ENCODE measurements at places on chromosomes 13 and 19.

- DNase-seq = no peak
Observed at GRCh38 chr13:75366380-75367280, 115.3 kb downstream of the TBC1D4 start.

GRCh38 chr13:76715621-76716020, 170.6 kb downstream of the KCTD12 start:
- no peak for DNase-seq

GRCh38 chr19:45340232-45340898, at the start of gene KLC3:
TSS of gene KLC3 (plus strand) at chr19:45340750. CDS start at chr19:45345542, 4,792 bp downstream.
- DNase-seq = no peak

DNA sequence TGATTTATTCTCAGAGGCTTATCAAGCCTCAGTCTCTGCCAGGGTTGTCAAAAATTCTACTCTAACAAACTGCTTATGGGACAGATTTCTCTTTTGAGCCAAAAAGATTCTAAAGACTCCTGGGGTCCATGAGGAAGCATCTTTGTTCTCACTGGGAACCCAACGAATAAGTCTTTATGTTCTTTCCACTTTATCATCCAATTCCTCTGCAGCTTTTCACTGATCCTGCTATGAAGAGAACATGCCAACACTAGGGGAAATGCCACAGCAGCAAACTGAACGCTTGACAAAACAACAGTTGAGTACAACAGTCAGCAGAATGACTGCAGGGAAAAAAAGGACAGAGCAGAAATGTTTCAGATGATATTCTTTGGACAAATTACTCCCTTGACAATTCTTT, 22.2 kb downstream of the DCLK1 start:
- DNase-seq = no peak

DNA sequence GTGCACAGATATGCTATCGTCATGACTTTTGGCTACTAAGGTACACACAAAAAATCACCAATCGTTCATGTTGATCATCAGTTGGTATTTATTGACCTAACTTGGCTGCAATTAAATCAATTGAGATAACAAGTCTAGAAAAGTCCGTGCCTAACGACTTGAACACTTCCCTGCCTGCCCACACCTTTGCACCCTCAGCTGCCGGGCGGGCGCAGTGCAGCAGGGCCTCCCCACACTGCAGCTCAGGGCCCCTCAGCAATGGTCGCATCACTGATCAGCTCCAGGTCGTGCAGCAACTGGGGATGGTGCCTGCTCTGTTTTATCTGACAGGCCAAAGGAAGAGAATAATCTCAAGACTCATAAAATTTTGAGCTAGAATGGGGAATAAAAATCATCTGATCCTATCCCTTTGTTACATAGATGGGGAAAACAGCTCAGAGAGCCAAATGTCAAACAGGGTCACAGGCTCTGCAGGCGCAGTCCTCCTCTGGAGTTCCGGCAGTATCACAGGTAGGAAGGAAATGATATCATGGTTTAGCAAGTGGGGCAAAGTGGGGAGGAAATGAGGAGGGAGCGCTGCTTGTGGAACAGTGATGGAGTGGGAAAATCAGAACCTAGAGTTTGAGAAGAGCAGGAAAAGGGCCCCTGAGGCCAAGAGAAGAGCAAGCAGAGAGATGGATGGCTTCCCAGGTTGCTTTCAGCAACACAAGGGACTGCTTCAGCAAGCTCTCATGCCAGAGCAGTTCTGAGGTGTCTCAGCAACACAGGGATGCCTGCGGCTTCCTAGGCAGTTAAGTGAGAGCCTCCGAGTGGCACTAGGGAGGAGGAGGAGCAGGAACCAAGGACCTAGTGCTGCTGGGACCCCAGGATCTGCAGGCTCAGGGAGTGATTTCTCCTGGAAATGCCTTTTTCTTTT, 57.5 kb downstream of the SLC7A1 start:
- no peak for DNase-seq

- DNase-seq = no peak
Observed at GRCh38 chr13:74927823-74928222, 554.1 kb downstream of the TBC1D4 start.

DNA sequence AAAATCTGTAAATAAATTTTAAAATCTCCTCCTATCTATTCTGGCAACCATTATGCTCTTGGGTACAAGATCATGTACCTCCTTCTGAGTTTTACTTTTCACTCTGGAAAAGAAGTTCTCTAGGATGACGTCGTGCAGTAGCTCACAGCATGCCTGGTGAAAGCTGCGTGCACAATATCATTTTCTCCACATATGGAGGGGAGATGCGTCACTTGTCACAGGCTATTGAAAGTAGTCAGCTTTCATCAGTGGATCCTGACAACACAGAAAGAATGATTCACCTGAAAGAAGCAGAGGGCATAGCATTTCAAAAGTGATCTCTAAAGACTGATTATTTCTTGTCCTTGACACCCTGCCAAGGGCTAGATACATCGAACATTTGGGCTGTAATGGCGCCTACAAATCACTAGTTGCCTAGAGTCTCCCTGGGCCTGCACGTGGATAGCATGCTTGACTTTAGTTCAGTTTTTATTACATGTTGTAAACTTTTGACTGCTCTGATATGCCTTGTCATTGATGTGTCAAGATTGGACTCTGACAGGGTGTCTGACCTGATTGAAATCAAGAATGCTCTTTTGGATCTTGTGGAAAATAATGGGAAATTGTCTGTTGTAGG, 1365.6 kb downstream of the OLFM4 start:
- DNase-seq = no peak

- no peak for DNase-seq
Observed at GRCh38 chr13:44969551-44970484, 19.5 kb downstream of the NUFIP1 start.

- DNase-seq = no peak
Observed at GRCh38 chr19:44303976-44304568, 753 bp downstream of the ZNF235 start.

DNA sequence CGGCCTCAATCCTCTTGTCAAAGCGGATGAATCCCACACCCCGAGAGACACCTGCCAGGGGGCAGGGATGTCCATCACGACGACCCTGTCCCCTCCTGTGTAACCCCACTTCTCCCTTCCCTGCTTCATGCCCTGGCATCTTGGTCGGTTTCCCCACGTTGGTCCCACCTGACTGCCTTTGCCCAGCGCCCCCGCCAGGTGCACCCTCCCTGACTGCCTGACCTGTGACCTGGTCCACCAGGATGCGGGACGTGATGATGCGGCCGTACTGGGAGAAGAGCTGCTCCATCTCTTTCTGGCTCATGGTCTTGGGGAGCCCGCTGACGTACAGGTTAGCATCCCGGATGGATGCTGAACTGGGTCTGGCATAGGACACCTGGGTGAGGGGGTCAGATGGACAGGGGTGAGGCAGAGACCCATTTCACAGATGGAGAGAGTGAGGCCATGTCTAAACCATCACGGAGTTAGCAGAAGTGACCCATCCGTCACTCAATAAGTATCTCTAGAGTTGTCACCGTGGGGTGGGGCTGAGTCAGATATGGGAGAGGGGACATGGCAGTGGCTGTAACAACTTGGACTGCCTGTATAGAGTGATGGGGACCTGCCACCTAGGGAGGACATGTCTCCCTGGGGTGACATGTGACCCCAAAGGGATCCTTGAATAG, 22.5 kb downstream of the ELAVL3 start:
- DNase-seq = no peak

DNA sequence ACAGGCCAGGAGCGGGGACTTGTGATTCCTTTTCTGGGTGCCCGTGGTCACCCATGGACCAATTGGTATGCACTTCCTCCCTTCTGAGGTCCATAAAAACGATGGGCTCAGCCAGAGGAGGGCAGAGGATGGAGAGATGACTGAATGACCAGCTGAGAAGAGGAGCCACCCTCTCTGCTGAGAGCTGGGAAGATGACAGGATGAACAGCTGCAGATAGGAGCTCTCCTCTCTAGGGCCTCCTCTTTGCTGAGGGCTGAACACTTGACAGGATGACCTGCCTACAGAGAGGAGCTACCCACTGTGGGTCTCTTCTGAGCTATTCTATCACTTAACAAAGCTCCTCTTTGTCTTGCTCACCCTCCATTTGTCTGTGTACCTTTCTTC, 4.1 kb downstream of the IGFL4 start:
- no peak for DNase-seq

DNA sequence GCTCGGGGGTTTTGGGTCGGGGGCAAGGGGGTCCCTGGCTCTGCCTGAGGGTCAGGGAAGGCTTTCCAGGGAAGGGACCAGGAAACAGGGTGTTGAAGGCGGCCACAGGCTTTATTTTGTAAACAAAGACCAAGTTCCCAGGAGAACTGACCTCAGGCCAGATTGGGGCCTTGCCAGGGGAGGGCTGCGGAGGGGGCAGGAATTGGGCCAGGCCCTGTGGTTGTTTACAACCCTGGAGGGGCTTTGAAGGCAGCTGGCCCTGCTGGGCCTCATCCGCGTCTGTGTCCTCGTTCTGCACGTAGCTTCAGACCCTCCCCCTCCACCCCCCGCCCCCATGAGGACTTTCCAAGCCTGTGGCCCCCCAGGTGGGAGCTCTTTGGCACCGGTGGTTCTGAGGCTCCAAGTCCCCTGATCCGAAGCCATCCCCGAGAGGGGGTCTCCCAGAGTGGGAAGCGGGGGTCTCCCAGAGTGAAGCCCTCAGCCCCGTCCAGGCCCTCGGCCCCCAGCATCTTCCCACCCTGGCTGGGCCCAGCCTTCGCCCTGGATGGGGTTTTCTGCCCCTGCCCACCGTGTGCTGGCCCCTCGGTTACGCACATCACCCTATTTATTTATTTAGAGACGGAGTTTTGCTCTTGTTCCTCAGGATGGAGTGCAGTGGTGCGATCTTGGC, 13.5 kb upstream of the BSG start:
- DNase-seq = no peak

DNA sequence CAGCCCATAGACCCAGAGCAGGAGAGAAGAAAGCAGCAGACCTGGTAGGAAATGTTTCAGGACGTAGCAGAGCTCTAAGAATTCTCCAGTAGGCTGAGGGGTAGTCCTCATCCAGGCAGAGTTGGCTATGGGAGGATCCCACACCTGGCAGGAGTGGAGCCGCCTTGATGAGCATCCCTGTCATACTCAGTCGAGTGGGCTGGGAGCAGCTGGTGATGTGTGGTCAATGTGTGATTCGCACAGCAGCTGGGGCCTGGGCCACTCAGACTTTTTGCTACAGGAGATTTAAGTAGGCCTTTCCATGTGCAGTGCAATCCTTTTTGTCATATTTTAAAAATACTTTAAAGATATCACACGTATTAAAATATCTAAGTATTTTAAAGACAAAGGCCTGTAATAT, 56.6 kb downstream of the MYO16 start:
- DNase-seq = no peak

DNA sequence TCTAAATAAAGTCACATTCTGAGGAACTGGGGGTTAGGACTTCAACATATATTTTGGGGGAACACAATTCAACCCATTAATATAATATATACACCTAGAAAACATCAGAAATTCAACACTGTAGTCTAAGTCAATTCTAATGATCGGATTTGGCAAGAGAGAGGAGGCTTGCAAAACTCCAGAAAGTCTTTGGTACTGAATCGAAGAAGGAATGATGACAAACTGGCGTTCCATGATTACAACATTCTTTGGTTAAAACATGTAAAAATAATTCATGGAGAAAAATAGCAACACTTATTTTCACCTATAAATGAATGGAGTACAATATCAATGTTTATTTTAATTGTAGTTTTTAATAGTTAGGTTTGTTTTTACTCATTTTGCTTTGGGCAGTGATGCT, 62.4 kb downstream of the MBNL2 start:
- DNase-seq = no peak

GRCh38 chr19:801861-802497, 4.7 kb downstream of the PTBP1 start:
- no peak for DNase-seq

- DNase-seq = peak; percentile 93
Observed at GRCh38 chr19:1249298-1249989, 1.1 kb downstream of the MIDN start.

- no peak for DNase-seq
Observed at GRCh38 chr13:66781241-66781640, 448.9 kb downstream of the PCDH9 start.

DNA sequence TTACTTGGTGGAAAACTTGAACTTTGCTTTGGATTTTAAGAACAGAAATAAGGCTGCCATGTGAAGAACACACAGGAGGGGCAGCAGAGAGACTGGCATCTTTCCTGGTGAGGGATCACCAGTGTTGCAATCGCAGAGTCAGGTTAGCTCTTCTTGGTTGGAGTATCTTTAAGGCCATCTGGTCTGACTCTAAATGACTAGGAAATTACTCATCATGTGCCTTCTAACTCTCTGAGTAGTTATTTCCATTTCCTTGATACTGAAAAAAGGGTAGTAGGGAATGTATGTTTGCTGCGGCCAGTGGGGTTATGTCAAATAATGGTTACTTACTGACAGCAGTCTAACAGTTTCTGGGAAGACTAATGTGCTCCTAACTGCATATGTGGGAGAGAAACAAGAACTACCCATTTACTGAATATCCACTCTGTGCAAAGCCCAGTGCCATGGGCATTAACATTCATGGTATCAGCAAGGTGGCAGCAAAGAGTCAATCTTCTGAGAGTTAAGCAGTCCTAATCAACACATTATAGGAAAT, 122.1 kb downstream of the COG6 start:
- DNase-seq = no peak

DNA sequence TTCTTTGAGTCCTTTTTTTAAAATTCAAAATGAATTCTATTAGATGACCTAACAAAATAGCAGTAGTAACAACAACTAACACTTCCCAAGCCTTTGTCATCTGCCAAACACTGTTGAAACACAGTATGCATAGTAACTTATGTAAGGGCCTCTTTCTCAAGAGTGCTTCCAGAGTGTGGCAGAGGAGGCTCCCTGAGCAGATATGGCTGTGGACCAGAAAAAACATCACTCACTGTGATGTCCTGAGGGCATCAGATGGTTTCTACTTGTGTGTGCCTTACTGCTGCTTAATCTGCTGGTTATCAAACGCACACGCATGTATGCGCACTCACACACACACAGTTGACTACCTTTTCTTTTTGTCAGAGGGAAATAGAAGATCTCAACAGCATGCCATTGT, 110.8 kb downstream of the DLEU7 start:
- DNase-seq = no peak

GRCh38 chr13:31199849-31200636, at the start of gene B3GLCT:
TSS of gene B3GLCT (plus strand) at chr13:31199975. CDS start at chr13:31200085, 110 bp downstream.
- peak; percentile 55 for DNase-seq

All from stimulated activated CD8-positive, alpha-beta memory T cell treated with anti-CD3 and anti-CD28 coated beads, Interleukin-15, amount 100 ng/mL, for 4 hours (primary cell).